ENCODE measurements at places on chromosomes 7 and 10.

GRCh38 chr7:75987026-75987804 is 7.2 kb downstream of the TMEM120A start:
- DNase-seq: no peak

DNA sequence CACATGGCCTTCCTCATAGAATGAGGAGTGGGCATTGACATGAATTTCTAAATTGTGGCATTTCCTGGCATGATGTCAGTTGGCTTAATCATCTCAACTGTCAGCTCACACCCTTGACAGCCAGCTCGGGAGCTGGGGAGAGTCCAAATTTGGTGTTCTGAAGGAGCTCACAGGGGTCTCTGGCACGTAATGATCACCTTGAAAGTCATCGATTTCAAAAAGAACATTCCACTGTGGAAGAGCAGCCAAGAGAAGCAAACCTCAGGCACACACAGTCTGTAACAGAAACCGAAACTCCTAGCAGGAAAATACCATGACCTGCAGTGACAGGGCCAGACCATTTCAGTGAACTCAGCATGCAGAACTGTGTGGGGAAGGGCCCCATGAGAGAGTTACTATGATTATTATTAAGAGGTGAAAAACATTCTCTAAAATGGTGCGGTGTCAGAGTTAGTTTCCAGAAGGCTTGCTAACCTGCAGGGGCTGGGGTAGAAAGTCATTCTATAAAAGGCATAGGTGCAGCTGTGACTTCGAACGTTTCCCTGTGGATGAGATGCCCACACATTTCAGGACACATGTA is 26.4 kb upstream of the KLF6 start:
- DNase-seq: no peak

DNA sequence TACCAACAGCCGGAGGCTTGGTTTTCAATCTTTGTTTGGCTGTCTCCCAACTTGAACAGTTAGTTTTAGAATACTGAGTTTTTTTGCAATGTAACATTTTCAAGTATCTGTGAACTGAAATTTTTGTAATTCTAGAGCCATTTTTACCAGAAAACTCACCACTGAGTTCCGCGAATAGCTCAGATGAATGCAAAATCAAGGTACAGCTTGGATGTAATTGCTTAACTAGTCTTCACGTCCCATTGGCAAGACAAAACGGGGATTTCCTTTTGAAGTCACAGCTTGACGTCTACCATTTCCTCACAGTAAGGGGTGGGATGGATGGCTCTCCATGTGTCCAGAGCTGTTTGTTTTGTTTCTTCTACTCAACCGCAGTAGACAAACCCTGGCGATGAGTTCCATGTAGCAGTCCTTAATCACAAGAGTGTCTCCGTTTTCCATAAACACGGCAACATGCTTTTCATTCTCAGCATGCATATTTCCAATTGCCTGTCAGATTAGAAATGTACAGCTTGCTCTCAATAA is 55.8 kb upstream of the FGFR2 start:
- DNase-seq: no peak

GRCh38 chr10:113486531-113486930 is 66.3 kb upstream of the HABP2 start:
- no peak for DNase-seq

GRCh38 chr7:134702366-134703240 is 56.0 kb downstream of the BPGM start:
- DNase-seq: no peak

DNA sequence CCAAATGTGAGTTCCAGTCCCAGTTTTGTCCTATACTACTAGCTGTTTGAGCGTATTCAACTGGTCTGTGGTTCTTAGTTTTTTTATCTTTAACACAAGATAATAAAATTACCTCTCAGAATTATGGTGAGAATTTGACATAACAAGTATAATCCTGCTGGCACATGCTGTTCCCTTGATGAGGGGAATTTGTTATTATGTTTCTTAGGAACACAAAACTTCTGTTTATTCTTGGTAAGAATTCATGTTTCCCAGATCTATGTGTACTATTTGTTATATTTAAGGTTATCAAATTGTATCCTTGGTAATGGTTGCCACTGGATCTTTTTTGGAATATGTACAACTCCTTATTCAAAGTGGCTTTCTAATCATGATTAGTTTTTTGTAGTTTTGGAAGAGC is 335.6 kb downstream of the ADK start:
- DNase-seq: no peak

DNA sequence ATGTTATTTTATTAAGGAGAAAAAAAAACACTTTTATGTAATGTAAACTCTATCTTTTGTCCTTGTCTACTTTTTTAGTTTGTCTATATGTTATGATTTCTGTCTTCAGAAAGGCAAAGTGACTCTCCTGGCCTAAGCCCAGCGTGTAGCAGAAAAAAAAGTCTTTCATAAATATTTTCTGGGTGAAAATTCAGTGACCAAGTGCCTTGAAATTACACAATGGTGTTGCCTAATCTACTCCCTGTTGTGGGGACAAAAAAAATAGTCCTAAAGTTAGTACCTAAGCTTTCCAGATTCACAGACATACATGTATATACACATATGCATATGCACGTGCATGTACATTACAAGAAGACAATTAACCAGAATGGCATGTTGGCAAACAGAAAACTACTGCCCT is 1257.8 kb upstream of the SORCS1 start:
- no peak for DNase-seq

DNA sequence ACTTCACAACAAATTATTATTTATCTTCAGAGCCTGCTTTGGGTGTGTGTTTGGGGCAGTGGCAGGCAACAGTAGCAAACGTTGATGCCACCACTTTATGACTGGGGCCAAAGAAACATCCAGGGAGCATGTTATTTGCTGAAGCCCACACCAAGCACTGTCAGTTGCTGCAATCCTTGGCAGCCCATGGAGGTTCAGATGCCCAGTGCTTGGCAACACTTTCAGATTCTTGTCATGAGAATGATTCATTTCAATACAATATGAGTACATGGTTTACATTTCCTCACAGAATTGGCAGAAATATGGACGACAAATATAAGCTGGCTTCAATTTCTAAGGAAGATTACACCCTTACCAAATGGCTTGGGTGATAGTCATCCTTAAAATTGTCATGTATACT is 46.5 kb upstream of the GLI3 start:
- no peak for DNase-seq

DNA sequence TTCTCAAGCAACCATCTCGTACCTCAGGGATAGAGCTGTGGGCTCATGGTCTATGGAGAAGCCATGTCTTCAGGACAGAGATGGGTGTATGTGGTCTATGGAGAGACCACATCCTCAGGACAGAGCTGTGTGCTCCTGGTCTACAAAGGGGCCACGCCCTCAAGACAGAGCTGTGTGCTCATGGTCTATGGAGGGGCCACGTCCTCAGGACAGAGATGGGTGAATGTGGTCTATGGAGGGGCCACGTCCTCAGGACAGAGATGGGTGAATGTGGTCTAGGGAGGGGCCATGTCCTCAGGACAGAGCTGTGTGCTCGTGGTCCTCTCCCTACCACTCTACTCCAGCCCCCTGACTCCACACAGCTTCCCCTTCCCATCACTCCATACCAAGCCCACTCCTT is 117.8 kb downstream of the WDR37 start:
- no peak for DNase-seq

GRCh38 chr10:96873756-96874467 is 41.8 kb downstream of the LCOR start:
- DNase-seq: no peak

DNA sequence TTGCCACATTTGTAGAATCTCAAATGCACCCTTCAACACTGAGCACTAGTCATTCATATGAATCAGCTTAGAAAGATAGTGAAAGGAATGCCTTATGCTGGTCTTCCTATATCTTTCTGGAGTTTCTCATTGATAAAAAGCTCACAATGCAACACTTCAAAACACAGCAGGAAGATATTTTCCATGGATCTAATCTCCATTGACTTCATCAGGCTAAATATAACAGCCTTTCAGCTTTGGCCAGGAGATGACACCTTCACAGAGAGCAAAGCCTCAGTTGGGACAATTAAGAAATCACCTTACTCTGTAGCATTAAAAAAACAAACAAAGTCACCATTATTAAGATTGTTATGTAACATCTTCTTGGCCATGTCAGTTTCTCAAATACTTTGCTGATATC is 6.7 kb downstream of the NRP1 start:
- DNase-seq: no peak

DNA sequence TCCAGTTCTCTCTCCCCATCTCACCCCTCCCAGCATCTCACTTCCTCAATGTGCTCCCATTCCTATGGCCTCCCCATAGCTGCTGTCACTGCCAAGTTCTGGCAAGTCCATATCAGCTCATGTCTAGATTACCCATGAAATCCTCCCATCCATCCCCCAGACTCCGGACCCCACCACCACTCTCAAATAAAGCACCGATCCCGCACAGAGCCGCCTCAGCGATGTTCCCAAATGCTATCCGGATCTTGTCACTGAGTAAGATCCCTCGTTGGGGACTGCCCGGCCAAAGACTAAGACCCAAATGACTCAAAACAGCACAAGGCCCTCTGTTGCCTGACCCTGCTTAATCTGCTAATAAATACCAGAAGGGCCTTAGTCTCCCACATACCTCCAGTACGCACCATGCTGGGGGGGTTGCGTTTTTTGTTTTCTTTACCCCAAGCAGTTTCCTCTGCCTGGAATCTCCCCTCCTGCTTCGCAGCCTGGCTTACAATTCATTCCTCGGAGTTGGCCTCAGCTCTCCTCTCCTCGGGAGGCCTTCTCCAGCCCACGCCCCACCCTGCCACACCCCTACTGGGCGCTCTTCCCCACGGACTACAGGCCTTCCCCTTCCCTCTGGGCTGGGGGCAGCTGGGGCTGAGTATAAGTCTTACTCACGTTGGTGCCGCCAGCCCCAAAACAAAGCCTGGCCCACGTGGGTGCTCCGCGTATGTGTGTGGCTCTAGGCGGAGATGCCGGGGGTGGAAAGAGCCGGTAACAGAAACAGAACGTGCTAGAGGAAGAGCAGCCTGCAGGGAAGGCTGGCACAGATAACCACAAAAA is 1.8 kb upstream of the DUSP5 start:
- no peak for DNase-seq

DNA sequence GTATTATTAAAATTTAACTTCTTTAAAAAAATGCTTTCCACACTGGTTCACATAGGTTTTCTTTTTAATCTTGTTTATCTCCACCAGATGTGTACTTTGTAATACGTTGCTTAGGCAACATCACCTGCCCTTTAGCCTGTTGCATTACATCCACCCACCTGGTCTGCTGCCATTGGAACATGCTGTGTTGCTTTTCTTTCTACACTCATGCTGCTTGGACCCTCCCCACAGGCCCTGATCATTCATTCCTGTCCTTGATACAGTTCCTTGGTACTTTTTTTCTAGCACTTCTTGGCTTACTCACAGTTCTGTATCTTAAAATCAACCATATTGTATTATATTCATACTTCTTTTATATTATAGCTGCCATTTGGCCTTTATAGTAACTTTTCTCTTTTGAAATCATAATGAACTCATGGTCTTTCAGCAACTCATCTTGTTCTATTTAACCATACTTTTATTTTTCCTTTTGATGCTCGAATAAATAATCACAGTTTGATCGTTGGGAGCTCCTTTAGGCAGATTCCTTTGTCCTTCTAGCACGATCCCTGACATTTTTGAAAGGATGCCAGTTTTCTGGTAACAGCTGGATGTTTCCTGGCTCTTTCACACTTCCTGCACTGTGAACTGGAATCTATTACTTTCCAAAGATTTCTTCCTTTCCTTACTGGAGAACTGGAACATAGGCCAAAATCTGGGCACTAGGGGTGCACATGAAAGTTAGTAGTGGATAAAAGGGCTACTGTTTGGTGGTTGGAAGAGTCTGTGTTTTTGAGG is 125.1 kb downstream of the CDK14 start:
- no peak for DNase-seq

DNA sequence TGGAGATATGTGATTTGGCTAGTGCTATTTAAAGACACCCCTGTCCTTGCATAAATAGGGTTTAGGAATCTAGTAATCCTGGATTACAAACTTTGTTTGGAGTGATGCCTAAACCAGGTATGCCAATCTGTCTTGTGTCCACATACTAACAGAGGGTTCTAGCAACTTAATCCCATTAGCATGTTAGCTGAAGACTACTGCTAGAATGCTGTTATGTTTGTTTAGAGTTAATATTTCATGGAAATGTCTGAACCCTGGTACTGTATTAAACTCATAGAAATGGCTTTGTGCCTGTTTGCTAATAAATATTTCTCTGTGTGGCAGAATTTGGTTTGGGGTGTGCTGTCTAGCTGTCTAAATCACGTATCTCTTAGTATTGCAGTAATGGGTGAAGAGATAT is 150.8 kb downstream of the PFKFB3 start:
- DNase-seq: no peak

- DNase-seq: no peak
These were observed 302.0 kb upstream of the CHRM2 start for GRCh38 chr7:136566491-136566890.

GRCh38 chr10:105042906-105043552 is 401.9 kb downstream of the SORCS3 start:
- no peak for DNase-seq

GRCh38 chr10:121288011-121288410 is 310.2 kb downstream of the FGFR2 start:
- DNase-seq: no peak

DNA sequence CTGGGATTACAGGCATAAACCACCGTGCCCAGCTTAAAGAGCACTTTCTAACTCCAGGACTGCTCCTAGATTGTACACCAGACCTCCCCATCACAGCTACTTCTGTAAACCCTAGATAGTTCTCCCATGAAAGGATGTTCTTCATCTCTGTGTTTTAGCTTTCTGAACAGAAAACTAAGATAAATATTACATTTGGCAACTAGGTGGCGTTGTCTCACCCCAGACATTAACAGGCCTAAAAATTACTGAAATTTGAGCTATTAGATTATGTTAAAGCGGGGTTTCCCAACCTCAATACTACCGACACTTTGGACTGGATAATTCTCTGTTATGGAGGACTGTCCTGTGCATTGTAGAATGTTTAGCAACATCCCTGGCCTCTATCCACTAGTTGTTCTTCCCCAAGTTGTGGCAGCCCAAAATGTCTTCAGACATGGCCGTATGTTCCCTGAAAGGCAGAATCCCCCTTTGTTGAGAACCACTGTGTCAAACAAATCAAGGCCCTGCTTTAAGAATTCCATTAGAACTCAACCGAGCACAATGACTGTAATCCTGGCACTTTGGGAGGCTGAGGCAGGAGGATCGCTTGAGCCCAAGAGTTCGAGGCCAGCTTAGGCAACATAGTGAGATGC is 19.1 kb downstream of the ATOH7 start:
- DNase-seq: no peak

DNA sequence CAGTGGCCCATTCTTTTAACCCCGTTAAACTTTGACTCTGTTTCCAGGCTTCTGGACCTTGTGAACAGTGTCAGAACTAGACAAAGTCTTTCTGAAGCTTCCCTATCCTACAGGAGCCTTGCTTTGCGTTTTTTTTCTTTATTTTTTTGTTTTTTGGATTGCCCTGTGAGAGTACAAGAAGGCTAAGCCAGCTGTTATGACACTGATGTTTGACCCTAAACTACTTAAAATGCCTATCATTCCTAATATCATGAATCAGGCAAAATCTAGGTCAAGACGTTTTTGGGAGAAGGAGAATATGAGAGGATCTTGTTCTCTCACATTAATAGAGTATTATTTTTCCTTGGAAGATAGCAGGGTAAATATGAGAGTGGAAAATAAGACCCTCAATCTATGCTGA is 79.8 kb downstream of the EPDR1 start:
- no peak for DNase-seq

GRCh38 chr10:3782451-3783315 is 2.3 kb downstream of the KLF6 start:
- peak; percentile 62 for DNase-seq
